ENCODE measurements at places on chromosomes 1 and 21. TPM values are rescaled to one million over a fixed set of nuclear protein-coding genes. Genes with fewer than 3 reads are reported as not detected.

The FCRL2 gene
- polyA plus RNA-seq: 0.11 TPM

The RGS1 gene
- 7.2 TPM for polyA plus RNA-seq

The CENPF gene
- 112 TPM for polyA plus RNA-seq

The UTS2 gene
- polyA plus RNA-seq: 0.24 TPM

The ACTN2 gene
- polyA plus RNA-seq: 0.39 TPM

The SFN gene
- 0.56 TPM for polyA plus RNA-seq

The CELA3A gene
- not detected for polyA plus RNA-seq

The C8B gene
- polyA plus RNA-seq: not detected

The GPX7 gene
- polyA plus RNA-seq: 83.4 TPM

The DCST1 gene
- 0.32 TPM for polyA plus RNA-seq

The MPL gene
- 1.3 TPM for polyA plus RNA-seq

The RHOU gene
- 17.3 TPM for polyA plus RNA-seq

The RNF186 gene
- polyA plus RNA-seq: 0.32 TPM

The KDM1A gene
- polyA plus RNA-seq: 138 TPM

The GUCA2B gene
- not detected for polyA plus RNA-seq

The AJAP1 gene
- polyA plus RNA-seq: 1.4 TPM

GRCh38 chr1:156053768-156054499 lies at the start of gene UBQLN4:
Gene UBQLN4, minus strand, starts transcription at chr1:156053798. Its CDS starts 97 bp downstream, at chr1:156053701.
- DNase-seq: peak; percentile 66

DNA sequence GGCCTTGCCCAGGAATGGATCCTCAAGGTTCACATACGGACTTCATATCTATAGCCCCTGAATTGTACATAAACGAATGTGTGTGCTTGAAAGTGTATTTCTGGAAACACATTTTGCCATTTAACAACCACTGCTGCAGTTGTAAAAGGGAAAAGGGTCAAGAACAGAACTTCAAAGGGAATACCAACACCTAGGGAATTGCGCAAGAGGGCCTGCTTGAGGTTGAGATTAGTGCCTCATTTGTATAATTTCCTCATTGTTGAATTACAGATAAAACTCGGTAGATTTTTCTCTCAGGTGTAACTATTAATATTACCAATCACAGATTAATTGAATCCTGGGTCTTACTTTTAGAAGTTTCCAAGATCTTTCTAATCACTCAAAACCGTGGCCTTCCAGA lies 6.1 kb downstream of the NCF2 start:
- DNase-seq: no peak

- DNase-seq: peak; percentile 41
Measured at GRCh38 chr1:213070406-213070805, 19.4 kb downstream of the RPS6KC1 start.

- no peak for DNase-seq
Measured at GRCh38 chr21:36807422-36807928, 108.6 kb downstream of the SIM2 start.

- no peak for DNase-seq
Measured at GRCh38 chr1:68954841-68955240, 458.0 kb upstream of the DEPDC1 start.

DNA sequence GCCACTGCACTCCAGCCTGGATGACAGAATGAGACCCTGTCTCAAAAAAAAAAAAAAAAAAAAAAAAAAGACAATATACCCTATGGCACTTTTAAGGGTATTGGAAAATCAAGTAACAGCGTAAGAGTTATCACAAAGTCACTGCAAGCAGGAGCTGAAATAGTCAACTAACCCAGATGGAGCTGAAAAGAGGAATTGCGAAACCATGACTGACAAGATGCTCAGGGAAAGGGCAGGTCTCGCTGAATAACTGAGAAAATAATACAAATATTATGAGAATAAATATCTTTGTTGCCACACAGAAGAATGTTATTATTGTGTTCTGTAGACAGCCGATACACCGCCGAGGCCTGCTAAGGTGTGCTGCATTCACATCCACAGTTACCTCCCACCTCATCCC lies 17.8 kb downstream of the HLCS start:
- no peak for DNase-seq

DNA sequence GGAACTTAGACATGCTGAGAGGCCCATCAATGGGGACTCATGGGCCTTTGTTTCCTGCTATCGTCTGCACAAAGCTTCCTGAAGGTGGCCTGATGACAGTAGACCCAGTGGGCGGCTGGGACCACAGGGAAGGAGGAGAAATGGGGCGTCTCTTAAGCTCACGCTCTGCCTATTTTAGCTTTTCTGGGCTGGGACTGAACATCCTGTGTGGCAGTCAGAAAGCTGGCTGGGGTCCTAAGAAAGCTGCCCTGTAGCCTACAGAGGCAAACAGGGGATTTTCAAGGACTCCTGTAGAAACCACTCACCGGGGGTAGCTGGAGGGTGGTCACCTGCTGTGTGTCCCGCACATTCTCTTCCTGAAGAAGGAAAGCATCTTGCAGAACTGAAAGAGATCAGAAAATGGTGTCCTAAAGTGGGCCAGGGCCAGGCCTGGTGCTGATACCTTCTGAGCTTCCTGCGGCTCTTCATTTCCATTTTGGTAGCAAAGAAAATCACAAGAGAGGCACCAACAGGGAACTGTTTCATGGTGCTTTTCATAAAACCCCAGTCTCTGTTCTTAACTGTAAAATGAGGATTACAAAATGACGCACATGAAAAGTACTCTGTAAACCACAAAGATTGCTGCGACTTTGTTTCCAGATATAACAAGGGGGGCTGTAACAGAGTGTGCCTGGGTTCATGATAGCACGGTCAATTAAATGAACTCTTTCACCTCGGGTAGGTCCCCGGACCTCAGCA lies 8.6 kb downstream of the ZNF496 start:
- no peak for DNase-seq

- DNase-seq: no peak
Measured at GRCh38 chr1:177103005-177103852, 61.3 kb downstream of the ASTN1 start.

DNA sequence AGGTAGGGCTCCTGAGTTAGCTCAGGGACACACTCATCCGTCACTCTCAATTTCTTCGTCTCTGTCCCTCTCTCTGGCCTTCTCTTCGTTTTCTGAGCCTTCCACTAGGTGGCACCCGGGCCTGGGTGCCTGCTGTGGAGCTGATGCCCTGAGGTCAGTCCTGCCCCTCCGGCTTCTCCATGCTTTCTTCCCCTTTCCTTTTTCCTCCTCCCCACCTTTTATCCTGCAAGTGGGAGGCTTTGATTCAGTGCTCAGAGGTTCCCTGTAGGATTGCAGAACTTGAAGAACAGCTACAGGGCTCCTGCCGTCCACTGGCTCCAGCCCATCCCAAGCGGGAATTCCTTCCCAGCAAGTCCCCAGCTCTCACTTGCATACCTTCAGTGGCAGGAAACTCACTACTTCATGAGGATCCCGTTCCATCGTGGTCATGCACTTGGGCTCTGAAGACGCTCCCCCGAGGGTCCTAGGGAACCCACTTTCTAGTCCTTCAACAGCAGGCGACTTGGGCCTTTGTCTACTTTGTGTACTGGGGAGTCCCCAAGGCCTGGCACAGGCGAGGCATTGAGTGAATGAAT lies 45.6 kb downstream of the SRRM1 start:
- peak; percentile 53 for DNase-seq

GRCh38 chr1:38527373-38527966 lies 332.1 kb downstream of the RRAGC start:
- no peak for DNase-seq

- peak; percentile 80 for DNase-seq
Measured at GRCh38 chr1:179877586-179878265, at the start of gene TOR1AIP2. Gene TOR1AIP2, minus strand, starts transcription at chr1:179877803. Its CDS starts 25,138 bp downstream, at chr1:179852665.

DNA sequence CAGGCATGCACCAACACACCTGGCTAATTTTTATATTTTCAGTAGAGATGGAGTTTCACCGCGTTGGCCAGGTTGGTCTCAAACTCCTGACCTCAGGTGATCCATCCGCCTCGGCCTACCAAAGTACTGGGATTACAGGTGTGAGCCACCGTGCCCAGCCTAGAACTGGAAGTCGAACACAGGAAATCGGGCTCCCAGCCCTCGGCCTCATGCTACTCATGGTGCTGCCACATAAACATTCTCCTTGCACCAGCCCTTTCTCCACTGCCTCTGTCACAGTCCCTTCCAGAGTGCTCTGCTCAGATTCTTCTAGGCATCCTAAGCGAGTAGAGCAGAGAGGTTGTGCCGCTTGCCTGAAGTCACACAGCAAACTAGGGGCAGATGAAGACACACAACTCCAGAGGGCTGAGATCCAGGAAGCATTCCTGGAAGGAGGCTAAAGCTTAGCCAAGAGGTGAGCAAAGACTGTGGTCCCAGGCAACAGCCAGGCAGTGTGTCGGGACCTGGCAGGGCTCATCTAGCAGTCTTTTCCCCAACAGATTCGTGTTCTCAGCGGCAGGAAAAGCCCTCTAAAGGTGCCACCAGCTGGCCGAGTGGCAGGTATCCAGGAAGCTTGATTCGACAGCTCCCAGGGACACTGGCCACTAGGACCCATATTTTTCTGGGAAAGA lies 29.6 kb upstream of the NPPB start:
- no peak for DNase-seq

DNA sequence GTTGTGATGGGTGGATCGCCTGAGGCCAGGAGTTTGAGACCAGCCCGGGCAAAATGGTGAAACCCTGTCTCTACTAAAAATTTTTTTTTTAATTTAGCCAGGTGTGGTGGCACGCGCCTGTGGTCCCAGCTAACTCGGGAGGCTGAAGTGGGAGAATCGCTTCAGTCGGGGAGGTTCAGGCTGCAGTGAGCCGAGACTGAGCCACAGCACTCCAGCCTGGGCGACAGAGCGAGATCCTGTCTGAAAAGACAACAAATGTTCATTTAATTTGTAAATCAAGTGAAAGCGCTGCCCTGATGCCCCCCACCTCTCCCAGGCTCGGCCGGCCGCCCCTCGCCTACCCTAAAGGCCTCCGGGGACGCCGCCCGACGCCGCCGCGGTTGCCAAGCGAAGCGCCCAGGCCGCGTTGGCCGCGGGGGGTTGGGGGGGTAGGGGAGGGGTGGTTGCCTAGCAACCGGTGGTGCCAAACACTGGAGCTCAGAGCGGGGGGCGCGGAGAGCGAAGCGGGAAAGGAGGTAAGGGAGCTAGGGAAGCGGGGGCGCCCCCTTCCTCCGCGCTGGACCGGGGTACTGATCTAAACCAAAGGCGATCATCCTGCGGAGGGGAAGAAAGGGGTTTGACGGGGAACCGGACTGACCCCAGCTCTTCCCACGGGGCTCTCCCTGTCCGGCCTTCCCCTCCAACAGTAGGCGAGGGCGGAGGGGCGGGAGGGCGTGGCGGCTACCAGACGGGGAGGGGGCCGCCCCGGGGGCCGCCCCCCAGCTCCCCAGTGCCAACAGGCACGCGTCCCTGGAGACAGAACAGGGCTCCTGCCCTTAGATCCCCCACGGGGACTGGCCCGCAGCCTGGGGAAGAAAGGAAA lies at the start of gene TEKT2:
TEKT2 (plus strand) TSS at position 460 of the 862 bp plus-strand sequence. CDS start 828 bp downstream, outside the sequence.
- peak; percentile 62 for DNase-seq

- no peak for DNase-seq
Measured at GRCh38 chr1:203763505-203763904, 1.5 kb upstream of the LAX1 start.

GRCh38 chr1:224801844-224802490 lies 127.5 kb upstream of the DNAH14 start:
- DNase-seq: no peak

GRCh38 chr1:15771836-15772515 lies 13.4 kb downstream of the FBLIM1 start:
- no peak for DNase-seq

DNA sequence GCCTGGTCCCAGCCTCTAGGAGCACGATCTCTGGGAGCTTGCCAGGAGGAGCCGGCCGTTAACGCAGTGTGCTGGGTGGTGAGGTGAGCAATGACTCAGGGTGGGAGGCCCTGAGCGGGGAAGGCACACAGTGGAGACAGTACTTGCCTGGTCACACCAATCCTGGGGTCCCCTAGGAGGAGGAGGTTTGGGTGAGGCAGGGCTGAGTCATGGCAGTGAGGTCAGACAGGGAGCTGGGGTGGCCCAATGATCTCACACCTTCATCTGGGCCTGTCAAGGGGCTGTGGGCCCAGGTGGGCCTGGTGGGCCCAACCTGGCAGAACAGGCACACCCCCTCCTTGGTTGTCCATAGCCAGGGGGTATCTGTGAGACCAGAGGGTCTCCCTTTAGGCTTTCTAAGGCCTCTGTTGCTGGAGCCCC lies 8.6 kb upstream of the EDN2 start:
- DNase-seq: no peak

DNA sequence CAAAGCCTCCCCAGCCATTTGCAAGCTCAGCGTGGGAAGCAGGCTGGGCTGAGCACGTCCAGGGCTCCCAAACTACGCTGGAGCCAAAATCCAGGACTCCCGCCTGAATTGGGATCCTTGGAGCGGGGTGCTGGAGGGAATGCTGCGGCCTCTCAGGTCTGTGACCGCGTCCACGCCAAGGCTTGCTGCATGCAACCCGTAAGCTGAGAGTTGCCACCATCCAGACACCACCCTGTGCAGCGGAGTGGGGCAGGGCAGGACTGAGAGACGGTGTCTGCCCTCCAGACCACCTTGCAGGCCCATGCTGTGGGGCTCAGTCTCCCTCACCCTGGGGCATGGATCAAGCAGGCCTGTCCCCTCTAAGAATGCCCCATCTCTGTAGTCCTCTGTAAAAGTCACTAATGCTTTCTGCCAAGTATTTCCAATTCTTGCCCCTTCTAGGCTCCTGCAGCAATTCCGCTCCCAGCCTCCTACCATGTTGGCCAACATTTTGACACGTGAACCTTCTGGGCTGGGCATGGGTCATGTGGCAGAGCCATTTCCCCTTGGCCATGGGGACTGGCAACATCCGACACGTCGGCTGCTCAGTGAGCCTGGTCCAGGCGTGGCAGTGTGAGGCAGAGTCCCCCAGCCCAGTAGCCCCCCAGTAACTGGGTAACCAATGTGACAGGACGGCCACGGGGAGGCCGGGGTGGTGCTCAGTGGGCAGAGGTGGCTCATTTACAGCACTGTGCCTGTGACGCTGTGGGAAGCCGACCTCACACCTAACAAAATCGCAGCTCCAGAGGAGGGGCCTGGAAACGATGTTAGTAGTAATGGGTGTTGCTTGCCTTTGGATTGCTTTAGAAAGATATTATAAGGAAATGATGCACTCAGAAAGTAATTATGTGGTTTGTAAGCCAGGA lies 57.9 kb upstream of the PDE9A start:
- no peak for DNase-seq

DNA sequence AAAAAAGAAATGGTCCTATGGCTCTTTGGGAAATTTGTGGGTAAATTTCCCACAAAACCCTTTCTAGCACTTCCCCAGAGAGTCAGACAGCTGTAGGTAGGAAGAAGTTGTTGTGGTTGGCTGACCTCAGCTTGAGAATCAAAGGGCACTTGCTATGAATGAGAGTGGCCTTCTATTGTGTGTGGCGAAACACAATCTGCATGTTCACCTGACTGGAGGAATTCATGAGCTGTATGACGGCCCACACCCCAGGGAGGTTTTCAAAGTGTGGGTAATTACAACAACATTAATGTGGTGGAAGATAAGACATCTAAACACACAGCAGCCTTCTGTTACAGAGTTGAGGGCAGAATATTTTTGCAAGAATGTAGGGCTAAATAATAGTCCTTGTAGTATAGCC lies 38.8 kb downstream of the NGF start:
- DNase-seq: no peak

DNA sequence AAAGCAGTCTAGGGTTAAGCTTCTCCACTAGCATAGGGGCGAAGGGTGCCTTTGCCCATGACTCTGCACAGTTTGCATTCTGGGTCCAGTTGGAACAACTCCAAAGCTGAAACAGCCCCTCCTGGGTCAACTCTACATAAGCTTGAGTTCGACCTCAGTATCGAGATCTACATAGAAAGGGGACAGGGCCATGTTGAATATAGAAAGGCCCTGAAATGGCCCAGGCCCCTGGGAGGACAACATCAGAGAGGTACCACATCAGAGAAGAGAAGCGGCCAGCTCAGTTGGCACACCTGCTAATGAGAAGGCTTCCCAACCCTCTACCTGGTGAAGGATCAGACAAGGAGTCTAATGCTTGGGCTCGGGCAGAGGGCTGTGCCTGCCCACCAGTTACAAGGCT lies 1.6 kb downstream of the DENND2D start:
- no peak for DNase-seq
